ENCODE measurements at places on chromosomes 13 and 19.

DNA sequence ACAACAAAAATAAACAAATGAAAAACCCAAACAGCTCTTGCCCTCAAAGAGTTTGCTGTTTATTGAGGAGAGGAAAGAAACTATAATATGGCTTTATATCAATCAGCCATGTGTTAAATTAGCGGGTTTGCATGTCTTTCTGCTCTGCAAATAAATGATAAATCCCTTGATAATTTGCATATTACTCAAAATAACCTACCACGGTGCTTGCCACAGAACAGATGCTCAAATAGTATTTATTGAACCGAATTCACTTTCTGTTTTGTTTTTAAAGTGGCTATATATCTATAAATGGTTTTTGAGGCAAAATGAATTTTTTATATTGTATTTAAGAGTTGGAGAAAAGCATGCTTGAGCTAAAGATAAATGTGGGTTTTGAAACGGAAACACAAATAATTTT, 428.1 kb downstream of the ITGBL1 start:
- DNase-seq: no peak

DNA sequence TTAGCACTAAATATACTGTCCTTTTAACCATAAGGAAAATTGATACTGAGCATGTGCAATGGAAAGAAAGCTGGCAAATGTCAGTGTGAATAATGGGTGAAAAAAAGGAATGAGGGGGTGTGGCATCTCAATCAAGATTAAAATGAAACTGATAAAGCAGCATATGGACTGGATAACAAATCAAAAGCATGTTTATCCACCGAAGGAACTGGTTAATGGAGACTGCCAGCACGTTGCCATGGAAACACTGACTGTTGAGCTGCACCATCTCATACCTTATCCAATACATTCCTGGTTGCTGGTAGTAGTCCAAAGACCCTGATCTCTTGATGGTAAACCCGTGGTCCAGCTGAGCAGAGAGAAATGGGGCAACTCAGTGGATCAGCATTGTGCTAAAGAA, 311.4 kb upstream of the MAB21L1 start:
- no peak for DNase-seq

- no peak for DNase-seq
Observed at GRCh38 chr19:40974633-40975037, 16.4 kb upstream of the CYP2B6 start.

GRCh38 chr19:58181902-58182576, 822 bp upstream of the ZNF274 start:
- no peak for DNase-seq

GRCh38 chr19:48644839-48645619, 958 bp downstream of the CA11 start:
- DNase-seq: no peak

DNA sequence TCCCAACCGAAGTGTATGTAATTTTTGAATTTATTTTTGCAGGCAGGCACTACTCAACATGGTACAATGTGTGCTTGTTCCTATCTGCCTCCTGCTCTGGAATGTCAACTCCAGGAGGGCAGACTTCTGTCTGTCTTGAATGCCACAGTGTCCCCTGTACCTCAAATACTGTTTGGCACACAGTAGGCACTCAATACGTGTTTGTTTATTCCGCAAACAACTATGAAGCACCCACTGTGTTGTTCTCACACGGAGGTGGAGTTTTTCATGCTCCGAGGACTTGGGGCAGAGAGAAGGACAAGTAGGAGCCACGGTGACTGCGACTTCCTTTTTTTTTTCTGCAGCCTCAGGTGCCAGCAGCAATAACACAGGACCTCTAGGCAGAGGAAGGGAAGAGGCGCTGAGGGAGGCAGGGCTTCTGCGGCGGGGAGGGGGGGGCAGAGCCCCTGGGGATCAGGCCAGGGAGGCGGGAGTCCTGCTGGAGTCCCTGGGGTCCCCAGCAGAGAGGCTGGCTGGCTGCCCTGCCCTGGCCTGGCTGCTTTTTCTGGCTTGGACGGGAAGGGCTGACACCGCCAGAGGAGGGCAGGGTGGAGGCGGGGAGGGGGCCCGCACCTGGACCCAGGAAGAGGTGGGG, 29.3 kb upstream of the TNFAIP8L1 start:
- no peak for DNase-seq

DNA sequence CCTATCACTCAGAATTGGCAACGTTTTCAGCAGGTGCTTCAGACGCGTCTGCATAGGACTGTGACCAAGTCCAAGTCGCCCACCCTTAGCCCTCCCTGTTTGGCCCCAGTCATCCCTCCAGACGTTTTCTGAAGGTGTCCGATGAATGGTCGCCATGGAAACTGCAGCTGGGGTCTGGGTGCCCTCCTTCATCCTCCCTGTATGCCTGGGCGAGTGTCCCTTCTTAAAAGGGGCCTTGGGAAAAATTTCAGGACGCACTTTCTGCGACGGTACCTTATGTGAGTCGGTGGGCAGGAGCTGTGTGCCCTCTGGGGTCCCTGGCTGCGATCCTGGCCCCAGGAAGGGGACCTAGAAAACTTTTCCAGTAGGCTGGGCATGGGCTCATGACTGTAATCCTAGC, 25.1 kb downstream of the MAN2B1 start:
- DNase-seq: no peak

DNA sequence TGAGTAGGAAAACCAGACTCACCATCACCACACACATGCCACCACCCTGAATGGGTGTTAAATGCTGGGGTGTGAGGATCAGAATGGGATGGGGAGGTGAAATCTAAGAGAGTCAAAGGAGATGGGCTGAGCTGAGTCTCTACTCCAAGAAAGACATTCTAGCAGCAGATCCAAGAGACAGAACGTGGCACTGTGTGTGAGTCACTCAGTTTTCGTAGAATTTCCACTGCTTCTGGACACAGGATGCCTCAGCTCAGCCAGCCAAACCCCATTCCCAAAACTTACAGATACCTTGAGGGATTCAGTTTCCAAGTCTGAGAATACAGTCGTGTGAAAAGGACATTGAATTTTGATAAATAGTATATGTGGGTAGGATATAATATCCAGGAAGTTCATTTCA, 7.3 kb upstream of the CYP2A7 start:
- DNase-seq: no peak

DNA sequence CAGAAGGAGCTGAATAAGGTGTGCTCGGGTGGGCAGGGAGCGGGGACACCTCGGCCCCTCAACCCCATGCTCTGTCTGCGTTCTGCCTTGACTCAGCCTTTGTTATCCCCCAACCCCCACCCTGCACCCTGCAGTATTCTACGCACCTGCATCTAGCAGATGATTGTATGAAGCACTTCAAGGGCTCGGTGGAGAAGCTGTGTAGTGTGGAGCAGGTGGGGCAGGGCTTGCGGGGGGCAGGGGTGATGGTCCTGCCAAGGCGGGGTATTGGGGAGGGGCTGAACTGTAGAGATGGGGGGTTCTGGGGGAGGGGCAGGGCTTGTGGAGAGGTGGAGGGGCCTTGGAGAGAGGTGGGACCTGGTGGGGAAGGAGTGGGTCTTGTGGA, 6.1 kb downstream of the STXBP2 start:
- no peak for DNase-seq

GRCh38 chr13:74153316-74153715, 19.1 kb upstream of the KLF12 start:
- DNase-seq: no peak

DNA sequence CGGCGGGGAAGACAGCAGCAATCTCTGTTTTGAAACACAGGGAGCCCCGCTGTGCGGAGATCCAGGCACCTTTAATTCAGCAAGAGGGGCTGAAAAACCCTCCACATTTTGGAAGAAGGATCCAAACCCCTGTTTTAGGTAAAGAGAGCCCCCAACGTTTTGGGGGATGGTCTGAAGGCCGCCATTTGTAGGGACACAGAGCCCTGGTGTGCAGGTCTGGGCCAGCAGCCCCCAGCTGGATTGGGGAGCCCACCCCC, 3.5 kb upstream of the HOOK2 start:
- DNase-seq: no peak

DNA sequence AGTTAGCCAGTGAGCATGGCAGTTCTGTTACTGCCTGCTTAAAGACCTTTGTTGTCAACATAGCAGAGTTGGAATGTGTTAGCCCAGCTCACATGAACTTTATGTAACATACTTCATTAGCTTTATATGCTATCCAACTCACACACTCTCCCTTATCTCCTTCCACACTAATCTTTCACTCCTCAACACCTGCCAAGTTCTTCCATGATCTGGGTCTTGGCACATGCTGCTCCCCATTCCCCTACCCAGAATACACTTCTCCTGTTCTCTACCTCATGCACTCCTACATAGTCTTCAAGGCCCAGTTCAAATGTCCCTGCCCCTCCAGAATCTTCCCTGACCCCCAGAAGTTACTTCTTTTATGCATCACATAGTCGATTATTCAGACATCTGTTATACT, 179.3 kb downstream of the KATNAL1 start:
- no peak for DNase-seq

DNA sequence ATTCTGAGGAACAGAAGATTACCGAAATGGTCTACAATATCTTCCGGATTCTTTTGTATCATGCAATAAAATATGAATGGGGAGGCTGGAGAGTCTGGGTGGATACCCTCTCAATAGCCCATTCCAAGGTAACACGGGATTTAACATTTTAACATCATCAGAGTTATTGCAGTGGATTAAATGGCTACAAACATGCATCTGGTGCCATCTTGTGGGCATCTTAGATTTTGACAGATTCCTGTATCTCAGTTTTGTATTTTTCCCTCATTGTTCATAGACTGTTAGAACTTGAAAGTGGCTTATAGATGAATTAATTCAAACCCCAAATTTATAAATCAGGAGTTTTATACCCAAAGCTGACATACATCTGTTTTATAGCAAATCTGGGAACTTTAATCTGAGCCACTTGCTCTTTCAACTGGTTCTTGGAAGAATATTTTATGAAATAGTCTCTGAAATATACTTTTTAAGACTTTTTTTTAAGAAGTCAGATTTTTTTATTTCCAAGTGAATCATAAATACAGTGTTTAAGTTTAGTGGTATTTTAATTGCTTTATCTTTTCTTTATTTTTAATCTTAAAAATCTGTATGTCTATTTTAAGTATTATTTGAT, 215.2 kb downstream of the NBEA start:
- peak; percentile 35 for DNase-seq

GRCh38 chr13:110520431-110521295, 40.9 kb downstream of the RAB20 start:
- no peak for DNase-seq

- DNase-seq: no peak
Observed at GRCh38 chr19:20969898-20970297, 46.8 kb downstream of the ZNF85 start.

- DNase-seq: no peak
Observed at GRCh38 chr19:7238051-7238450, 56.2 kb downstream of the INSR start.

- DNase-seq: no peak
Observed at GRCh38 chr13:102993348-102993747, 72.9 kb downstream of the SLC10A2 start.

DNA sequence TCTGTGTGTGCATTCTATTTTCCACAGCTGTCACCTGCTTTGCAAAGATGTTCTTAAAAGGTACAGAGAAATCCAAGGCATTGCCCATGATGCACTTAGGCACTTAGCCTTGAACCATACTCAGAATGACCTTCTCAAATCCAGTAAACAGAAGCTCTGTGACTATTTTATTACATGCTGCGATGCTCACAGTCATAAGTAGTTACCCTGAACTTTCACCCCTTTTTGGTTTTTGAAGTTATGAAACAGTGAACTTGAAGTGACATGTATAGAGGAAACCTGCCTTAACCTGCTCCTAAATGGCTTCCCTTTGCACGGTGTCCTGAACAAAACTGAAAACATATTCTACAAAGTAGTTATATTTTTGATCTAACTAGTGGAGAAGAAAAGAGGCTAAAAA, 100.4 kb downstream of the SLC10A2 start:
- DNase-seq: no peak

- DNase-seq: no peak
Observed at GRCh38 chr13:33933810-33934209, 115.9 kb downstream of the RFC3 start.

DNA sequence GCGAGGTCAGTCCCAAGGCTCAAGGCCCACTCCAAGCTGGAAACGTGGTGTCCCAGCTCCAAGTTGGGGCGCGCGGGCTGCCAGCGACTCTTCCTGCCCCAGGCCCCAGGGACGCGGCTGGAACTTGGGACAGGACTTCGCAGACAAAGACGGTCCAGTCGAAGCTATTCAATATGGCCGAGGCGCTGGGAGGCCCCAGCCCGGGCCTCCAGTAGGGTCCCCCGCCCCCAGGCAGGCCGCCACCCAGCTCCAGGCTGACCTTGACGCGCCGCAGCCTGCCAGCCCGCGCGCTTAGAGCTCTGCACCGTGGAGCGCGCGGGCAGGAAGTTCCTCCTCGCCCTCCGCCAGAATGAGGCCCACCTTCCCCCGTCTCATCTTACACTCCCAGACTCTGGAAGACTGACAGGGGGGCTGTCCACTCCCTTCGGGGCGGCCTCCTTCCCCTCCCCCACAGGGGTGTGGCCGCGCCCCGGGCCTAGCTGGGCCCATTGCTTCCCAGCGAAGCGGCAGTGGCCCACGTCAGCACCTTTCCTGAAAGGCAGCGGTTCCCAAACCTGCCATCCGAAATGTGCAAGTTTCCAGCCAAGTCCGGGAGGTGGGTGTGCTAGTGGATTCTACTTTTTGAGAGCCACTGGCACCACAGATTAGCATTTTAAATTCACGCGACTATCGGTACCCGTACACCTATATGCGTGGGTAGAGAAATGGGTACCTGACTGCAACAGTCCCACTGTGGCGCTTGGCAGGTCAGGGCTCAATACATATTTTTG, at the start of gene CCDC8:
Gene CCDC8 (minus strand): TSS at position 303 of the 770 bp plus-strand sequence. CDS start 754 bp downstream, outside the sequence.
- no peak for DNase-seq

GRCh38 chr13:51223560-51224270, 1.5 kb downstream of the FAM124A start:
- no peak for DNase-seq

GRCh38 chr13:97749174-97749573, 204.3 kb upstream of the IPO5 start:
- DNase-seq: no peak

GRCh38 chr13:89097994-89098393, 1426.8 kb downstream of the SLITRK5 start:
- no peak for DNase-seq

DNA sequence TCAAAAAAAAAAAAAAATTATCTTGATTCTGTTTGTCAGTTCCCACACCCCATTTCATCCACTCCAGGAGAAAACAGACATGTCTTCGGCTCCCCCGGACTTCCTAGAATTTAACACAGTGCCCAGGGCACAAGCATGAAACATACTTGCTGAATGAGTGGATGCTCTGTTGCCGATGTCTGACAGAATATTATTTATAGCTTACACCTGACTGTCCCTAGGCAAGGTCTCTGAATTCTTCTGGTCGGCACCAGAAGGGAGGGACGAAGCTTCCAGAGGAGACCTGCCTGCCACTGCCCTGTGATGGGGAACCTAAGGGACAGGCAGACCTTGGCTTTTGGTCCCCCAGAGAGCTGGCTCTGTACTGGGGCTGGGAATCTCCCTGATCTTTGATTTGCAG, 43.9 kb upstream of the PEG3 start:
- DNase-seq: no peak

DNA sequence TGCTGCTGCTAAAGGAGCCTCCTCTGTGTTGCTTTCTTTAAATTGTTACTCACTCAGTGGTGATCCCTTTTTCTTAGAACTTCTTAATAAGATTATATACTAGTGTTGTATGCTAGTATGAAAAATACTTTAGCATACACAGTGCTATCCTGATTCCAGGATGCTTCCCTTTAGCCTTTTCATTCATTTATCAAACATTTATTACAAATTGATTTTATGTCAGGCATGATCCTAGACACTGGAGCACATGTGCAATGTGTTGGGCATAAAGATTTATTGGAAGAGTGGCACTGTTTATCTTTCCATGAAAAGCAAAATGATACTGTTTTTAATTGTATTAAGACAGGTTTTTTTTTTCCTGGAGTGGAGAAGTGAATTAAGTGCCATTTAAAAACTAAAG, 249.6 kb downstream of the GPC5 start:
- DNase-seq: no peak
